ENCODE measurements at places on chromosomes 4 and X. TPM values are rescaled to one million over a fixed set of nuclear protein-coding genes. Genes with fewer than 3 reads are reported as not detected.

DNA sequence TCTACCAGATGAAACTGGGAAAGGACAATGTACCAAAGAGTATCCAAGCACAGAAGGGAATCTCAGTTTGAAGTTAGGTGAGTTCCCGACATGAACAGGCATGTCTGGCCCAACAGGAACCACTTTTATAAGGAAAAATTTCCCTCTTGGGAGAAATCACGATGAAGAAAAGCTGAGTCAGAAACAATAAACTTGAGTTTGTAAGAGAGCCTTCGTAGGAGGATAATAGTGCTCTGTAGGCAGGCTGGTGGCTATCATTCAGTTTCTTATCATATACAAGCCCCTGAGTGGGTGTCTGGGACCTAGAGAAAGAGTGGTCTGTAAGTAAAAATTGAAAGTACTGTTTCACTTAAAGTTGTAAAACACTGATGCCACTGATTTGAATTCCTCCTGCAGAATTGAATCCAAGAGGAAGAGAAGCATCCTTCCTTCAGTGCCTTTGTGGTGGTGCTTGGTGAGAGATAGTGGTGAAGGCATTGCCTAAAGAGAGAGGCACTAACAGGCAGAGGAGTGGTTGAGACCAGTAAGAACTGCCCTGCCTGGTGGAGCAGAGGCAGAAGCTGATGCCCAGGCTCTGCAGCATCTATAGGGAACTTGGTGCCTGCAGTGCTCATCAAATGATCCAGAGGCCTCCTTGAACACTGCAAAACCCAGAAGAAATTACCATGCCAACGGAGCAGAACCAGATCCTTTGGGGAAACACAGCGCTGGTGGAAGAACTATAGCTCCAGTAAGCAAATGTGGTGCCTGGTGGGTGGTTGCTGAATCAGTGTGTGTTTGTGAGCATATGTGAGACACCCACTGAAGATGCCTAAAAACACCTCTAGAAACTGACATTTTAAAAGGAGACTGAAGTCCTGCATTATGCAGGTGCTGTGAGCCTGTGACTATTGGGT is 31.7 kb upstream of the METAP1 start:
- DNase-seq: no peak

DNA sequence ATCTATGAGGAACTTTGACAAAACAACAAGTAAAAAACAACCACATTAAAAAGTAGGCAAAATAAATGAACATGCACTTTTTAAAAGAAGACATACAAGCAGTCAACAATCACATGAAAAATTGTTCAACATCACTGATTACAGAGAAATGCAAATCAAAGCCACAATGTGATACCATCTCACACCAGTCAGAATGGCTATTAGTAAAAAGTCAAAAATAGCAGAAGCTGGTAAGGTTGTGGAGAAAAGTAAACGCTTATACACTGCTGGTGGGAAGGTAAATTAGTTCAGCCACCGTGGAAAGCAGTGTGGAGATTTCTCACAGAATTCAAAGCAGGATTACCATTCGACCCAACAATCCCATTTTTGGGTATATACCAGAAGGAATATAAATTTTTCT is 17.0 kb upstream of the LNX1 start:
- DNase-seq: no peak

DNA sequence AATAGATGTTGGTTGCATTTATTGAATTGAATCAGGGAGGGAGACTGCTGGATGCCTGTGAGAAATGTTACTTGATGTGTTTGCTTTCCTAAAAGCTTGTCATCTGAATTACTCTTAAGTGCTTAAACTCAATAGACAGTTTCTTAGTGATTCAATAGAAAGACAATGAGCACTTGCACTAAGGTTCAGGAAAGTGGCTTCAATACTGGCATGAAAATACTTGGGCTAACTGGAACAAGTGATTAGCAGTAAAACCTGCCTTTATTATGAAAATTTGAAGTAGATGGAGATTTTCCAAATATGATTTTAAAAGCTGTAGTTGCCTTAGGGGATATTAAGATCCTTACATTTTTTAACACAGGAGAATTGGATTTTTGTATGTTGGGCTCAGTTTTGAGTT is 123.3 kb downstream of the RNF150 start:
- DNase-seq: no peak

DNA sequence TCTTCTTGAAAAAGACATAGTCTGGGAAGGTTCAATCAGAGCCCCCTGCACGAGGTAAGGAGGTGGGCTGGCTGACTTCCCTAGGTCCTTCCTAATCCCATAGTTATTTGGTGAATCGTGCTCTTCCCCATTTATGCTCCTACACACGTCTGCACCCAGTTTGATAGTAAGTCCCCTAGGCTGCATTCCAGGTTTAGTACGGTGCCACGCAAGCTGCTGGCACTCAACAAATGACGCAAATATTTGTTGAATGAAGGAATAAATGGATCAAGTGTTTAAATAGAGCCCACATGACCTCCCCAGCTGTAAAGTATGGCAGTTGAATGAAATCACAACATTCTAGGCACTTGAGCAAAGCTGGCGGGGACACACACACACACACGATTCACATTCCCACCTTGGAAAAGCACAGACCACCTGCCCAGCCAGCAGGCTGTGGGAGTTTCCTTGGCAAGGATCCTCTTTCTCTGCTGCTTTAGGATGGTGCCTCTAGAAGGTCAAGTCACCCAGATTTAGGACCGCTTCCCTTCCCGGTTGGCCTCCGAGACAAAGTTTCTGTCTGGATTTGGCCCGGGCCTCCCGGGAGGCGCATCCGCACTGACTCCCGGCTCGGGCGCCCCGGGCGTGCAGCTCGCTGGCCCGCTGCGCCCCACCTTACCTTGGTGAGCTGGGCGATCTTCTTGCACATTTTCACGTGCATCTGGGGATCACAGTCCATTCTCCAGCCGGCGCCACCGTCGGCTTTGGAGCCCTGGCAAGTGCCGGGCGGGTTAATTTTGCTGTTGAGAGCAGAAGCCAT is 721 bp downstream of the FAM184B start:
- DNase-seq: peak; percentile 10

DNA sequence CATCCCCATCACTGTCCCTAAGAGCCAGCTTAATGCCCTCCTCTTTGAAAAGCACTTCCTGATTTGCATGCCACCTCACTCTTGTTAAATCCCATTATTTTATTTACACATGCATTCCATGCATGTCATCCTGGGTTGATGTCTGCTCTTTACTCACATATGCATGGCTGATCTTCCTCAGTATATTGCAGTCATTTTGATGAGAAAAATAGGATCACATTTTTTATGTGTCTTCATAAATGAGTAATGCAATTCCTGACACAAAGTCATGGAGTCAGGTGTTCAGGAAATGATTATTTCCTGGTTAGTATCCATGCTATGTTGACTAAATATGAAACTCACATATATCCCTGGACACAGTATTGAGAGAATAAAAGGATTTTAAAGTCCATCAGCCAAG is 204.7 kb downstream of the SLIT2 start:
- peak; percentile 51 for DNase-seq

GRCh38 chrX:17496407-17496806 is 121.4 kb downstream of the NHS start:
- no peak for DNase-seq

DNA sequence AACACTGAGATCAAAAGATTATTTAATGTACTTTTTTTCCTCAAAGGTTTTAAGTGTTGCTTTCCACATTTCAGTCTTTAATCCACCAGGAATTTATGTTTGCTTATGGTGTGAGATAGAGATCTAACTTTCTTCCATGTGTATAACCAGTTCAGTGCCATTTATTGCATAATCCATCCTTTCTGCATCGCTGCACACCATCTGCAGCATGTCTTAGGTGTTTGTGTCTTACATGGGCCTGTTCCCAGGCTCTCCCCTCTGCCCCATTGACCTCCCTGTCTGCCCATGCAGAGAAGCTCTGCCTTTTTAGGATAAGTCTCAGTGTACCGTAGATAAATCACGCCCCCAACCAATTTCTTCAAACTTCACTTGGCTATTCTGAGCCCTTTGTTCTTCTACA is 30.3 kb downstream of the NSDHL start:
- peak; percentile 72 for DNase-seq

GRCh38 chr4:22850630-22851029 is 157.9 kb downstream of the GBA3 start:
- no peak for DNase-seq

DNA sequence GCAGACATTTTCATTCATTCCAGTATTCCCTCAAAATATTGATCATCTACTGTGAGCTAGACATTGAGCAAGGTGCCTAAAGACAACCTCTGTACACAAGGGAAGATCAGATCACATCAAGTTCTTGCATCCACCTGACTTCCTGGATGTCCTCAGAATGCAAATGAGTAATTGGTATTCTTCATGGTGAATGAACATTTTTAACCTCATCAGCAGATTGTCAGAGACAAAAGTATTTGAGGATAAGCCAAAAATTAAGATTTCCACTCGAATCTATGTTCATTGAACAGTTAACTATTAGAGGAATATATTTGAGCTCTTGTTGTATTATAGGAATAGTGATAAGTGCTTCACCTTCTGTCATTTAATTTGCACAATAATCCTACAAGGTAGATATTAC is 1.3 kb downstream of the SMARCAD1 start:
- no peak for DNase-seq

DNA sequence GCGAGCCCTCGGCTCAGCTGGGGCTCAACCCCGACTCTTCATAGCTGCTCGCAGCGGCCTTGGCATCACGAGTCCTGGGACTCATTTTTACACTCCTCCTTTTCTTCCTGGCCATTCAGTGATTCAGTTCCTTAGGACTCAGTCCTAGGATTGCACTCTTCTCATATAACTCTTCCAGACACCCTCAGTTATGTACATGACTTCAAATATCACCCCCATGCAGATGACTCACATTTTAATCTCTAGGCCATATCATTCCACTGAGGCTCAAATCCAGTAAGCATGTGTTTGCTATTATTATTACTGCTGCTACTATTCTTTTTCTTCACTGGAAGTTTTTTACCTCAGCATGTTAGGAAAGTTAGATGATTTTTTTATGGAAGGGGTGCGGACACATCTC is 14.4 kb downstream of the ITGB1BP2 start:
- DNase-seq: no peak

GRCh38 chr4:5906191-5906590 is 13.3 kb upstream of the CRMP1 start:
- no peak for DNase-seq

- DNase-seq: no peak
Measured at GRCh38 chr4:70688795-70689231, 481 bp downstream of the UTP3 start.

- DNase-seq: no peak
Measured at GRCh38 chr4:185774131-185774653, 37.8 kb downstream of the SORBS2 start.

GRCh38 chr4:113904877-113905276 is 74.6 kb downstream of the ARSJ start:
- DNase-seq: no peak

GRCh38 chr4:23930750-23931488 is 41.1 kb upstream of the PPARGC1A start:
- peak; percentile 91 for DNase-seq

DNA sequence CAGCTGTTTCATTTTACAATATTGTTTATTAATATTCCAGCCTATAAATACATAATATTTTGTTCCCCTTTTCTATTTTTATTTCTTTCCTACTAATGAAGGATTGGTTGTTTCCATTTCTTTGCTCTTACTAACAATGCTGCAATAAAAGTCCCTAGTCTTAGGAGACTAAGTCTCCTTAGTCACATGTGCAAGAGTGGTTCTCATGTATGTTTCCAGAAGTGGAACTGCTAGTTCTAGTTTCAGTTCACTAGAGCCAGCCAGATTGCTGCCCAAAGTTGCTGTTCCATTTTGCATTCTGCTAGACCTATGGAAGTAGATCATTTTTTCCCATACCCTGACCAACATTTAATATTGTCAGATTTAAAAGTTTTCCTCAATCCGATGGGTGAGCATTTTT is 44.3 kb downstream of the CNGA1 start:
- no peak for DNase-seq

DNA sequence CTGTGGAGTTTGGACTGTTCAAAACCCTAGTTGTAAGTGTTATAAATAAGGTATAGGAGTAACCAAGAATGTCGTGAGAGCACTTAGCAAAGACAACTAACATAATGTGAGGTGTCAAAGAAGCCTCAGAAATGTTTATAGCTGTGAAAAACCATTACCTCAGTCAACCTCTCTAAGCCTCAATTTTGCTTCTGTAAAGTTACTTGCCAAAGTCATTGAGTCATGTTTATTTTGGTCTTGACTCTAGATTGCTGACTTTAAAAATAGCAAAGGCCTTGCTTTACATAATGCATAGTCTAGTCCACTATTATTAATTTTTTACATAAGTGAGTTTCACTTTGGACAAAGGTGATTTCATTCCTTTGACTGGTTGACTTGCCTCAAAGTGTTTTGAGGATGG is 257.6 kb upstream of the CXXC4 start:
- DNase-seq: no peak

- no peak for DNase-seq
Measured at GRCh38 chr4:65983061-65983460, 312.8 kb upstream of the EPHA5 start.

DNA sequence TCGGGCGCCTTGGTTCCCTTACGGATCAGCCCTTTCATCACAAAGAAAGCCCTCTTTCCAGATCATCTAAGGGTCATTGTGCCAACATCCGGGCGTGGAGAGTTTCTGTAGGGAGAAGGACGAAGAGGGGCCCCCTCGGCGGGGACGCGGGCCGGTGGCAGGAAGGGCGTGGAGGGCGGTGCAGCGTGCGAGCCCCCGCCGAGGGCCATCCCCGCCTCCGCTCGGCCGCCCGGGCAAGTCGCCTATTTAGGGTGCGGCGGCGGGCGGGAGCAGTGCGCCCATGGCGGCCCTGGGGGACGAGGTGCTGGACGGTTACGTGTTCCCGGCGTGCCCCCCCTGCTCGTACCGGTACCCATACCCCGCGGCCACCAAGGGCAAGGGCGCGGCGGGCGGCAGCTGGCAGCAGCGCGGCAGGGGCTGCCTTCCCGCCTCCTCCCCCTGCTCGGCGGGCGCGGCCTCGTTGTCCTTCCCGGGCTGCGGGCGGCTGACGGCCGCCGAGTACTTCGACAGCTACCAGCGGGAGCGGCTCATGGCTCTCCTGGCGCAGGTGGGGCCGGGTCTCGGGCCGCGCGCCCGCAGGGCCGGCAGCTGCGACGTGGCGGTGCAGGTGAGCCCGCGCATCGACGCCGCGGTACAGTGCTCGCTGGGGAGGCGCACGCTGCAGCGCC is at the start of gene ZAR1:
TSS of gene ZAR1 (plus strand) at position 241 of the 668 bp plus-strand sequence. CDS start at position 281, 40 bp downstream.
- DNase-seq: no peak

GRCh38 chrX:8971116-8971515 is 62.8 kb downstream of the FAM9B start:
- peak; percentile 67 for DNase-seq

GRCh38 chrX:4550018-4550417 is 836.6 kb upstream of the PRKX start:
- no peak for DNase-seq

DNA sequence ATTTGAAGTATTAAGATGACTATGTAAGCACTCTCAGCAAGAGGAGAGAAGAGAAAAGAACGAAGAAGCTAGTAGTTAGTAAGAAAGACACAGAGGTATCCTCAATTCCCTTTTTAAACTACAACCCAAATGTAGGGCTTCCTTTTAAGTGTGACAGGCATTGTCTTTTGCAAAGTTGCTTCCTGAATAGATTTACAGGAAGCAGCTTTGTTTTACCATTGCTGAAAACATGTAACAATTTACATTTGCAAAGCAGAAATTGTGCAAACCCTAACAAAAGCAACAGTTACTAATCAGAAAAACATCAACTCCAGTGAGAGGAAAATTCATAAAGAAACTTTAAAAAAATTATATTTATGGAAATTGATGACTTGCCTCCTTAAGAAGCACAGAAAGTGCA is 96.4 kb downstream of the FAM13A start:
- no peak for DNase-seq

DKC1 gene
- total RNA-seq: 47.8 TPM

FAM47A gene
- not detected for total RNA-seq

CFAP99 gene
- 0.30 TPM for total RNA-seq

SMIM10L2A gene
- 1.9 TPM for total RNA-seq

UGT2A3 gene
- 72.8 TPM for total RNA-seq

SPACA5 gene
- not detected for total RNA-seq

Data from renal cortical epithelial cell (primary cell).